Stimulated activated CD4-positive, alpha-beta T cell treated with anti-CD3 and anti-CD28 coated beads, Interleukin-4, amount 100 ng/mL, for 4 hours (primary cell): ENCODE measurements at places on chromosomes 13 and 19.

GRCh38 chr13:61927648-61928047, 512.0 kb upstream of the PCDH20 start:
- no peak for DNase-seq

DNA sequence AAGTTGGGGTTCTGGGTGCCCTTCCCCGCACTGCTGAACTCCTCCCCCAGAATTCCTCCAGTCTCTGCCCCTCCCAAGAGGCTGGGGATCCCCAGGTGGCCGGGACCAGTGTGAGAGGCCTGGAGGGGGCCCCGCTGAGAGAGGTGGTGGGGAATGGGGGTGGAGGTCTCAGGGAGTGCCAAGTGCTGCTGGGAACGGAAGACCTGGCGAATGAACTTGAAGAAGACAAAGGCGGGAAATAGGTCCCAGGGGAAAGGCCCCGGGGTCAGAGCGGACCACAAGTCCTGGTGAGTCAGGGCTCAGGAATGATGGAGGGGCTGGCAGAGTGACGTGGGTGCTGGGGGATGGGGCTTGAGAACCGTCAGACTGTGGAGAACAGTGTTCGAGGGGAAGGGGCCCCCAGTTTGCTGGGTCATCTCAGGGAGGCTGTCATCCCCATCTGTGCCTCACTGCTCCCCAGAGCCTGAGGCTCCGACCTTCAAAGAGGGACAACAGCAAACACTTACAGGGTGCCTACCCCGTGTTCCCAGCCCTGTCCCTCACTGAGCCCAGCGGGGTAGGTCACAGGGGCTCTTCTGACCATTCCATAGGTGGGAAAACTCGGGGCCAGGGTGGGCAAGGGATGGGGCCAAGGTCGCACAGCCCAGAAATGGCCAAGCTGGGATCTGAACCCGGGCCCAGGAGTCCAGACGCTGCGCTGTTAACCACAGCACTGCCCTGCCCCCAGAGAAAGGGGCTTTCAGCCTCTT, 16.0 kb upstream of the SEMA6B start:
- DNase-seq, result no peak

DNA sequence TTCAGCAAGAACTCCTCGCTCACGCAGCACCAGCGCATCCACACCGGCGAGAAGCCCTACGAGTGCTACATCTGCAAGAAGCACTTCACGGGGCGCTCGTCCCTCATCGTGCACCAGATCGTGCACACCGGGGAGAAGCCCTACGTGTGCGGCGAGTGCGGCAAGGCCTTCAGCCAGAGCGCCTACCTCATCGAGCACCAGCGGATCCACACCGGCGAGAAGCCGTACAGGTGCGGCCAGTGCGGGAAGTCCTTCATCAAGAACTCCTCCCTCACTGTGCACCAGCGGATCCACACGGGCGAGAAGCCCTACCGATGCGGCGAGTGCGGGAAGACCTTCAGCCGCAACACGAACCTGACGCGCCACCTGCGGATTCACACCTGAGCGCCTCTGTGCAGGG, 20.6 kb upstream of the SMIM17 start:
- no peak for DNase-seq

- DNase-seq, result no peak
These were observed 89.7 kb upstream of the TRPC4 start for GRCh38 chr13:37959284-37959683.

- DNase-seq, result no peak
These were observed 9.7 kb upstream of the FUT2 start for GRCh38 chr19:48686088-48686487.

- DNase-seq, result no peak
These were observed 3.2 kb downstream of the RPL18A start for GRCh38 chr19:17862711-17863519.

DNA sequence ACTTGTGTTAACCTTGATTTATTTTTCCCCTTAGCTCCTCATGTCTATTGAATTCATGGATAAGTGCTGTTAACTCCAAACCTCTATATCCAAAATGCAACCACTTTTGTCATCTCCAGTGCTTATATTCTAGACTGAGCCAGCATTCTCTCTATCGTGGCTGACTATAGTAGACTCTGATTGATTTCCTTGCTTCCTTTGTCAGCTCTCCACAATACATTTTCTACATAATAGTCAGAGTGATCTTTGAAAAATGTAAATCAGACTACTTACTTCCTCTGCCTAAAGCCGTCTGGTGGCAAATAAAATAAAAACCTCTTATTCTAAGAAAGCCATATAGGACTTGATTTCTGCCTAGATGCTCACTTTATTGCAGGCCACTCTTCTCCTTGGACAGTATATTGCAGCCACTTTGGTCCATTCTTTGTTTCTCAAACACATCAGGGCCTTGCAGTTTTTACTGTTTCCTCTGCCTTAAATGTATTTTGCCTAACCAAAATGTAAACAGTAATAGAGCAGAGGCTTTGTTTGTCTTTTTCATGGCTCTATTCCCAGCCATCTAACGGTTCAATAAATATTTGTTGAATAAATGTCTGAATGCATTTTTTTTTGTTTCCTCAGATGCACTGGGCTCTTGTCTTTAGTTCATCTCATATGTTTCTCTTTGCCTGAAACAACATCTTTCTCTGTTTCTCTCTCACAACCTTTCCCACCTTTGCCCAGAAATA, 243.6 kb upstream of the CSNK1A1L start:
- DNase-seq, result no peak

DNA sequence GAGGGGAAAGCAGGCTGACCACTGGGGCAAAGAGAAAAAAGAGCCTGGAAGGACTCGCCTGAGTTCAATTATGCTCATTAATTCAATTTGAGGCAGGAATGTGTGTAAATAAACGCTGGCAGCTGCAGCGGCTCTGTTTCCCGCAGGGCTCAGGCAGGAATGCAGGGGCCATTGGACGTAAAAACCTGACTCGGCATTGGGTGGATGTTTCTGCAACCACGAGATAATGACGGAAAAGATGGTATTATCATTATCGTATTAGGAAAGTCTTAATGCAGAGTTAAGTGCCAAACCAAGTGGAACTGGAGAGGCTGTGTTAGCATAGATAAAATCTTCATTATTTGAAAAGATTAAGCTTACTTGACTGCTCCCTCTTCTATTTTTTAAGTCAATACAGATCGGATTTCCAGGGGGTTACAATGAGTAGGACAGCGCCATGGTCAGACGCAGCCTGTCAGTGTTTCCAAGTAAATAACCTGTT, 169.8 kb downstream of the SHISA2 start:
- DNase-seq, result no peak

DNA sequence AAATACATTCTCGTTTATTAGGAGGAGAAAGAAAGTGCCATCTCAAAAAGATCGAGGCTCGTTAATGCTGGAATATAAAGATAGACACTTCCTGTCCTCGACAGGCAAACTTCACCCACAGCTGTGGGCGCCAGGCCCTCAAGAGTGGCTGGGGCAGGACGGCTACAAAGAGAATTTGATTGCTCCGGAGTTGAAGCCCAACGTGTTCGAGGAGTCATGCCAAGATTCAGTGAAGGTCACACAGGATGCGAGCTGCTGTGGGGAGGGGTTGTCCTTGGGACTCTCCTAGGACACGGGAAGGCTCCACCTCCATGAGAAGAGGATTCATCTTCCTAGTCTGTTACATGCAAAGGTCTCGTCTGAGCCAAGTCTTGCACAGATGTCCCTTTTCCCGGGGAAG, 16.3 kb upstream of the PTPRS start:
- no peak for DNase-seq

DNA sequence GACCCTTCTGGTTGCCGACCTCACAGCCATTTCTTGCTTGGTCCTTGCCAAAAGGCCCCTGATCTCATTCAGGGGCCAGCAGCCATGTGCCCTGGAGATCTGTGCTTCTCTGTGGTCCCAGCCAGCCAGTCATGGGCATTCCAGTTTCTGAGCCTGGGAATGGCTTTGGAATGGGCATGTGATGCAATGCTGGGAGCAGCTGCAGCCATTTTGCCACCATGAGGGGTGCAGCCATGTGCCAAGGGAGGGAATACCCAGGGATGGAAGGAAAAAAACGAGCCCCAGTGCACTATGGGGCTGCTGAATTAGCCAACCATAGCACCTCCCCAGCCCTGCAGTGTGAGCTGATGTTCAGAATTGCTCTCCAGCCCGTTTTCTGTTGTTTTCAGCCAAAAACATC, 26.3 kb downstream of the F2RL3 start:
- no peak for DNase-seq

DNA sequence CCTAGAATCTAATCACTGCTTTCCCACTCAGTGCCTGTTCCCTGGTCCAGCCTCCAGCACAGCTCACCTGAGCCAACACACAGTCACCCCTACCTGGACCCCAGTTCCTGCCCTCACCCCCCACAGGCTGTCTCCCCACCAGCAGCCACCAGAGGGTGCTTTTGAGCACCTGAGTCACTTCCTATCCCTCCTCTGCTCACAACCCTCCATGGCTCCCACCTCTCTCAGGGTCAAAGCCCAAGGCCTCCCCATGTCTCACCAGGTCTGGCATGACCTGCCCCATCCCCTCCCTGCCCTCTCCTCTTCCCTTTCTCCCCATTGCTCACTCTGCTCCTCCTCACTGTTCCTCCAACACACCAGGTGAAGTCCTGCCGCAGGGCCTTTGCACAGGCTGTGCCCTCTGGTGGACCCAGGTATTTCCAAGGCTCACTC, 7.1 kb upstream of the DPP9 start:
- peak; percentile 58 for DNase-seq

DNA sequence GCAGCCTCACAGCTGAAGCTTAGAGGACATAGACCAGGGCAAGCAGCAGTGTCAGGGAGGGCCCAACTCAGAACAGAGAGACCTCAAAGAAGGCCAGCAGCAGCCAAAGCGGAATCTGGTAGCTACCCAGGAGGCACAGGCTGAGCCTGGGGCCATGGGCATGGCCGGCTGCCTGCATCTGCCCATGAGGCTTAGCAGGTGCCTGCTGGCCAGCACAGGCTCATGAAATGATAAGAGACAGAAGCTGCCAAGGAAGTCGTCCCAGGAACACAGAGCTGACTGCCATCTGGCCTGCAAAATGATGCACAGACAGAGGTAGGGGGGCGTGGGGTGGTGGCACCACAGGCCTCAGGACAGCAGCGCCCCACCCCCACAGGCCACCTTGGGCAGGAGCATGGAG, 29.2 kb downstream of the TUBA3C start:
- DNase-seq, result no peak

GRCh38 chr19:16327911-16328823, 3.5 kb downstream of the KLF2 start:
- DNase-seq, result peak; percentile 35

- no peak for DNase-seq
These were observed 826.7 kb downstream of the DIAPH3 start for GRCh38 chr13:59337070-59337469.

GRCh38 chr13:50450279-50450678, 393.2 kb downstream of the DLEU7 start:
- no peak for DNase-seq

DNA sequence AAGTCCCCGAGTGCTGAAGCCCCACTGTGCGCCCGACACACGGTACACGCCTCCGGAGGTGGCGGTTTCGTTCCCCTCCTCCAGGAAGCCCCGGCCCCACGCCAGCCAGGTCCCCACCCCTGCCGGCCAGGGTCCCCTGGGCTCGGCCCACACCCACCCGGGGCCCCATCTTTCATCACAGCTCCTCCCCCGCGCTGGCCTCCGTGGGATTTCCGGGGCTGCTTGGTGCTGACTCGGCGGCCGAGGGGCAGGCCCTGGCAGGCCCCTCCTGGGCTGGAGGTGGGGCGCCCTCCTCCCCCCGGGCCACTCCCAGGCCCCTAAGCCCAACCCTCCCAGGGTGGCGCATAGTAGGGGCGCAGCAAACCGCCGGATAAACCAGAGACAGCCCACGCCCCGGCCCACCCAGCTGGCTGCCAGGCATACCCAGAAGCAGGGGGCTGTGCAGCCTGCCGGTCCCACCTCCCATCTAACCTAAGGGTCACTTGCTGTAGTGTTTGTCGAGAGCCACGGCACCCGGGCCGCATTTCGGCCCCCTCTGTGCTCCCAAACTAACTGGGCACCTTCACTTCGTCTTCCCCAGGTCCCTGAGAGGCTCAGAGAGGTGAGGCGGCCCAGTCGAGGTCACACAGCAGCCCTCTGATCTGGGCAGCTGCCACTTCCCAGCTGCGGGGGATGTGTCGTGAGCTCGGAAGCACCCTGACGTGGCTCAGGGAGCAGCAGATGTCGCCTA, 6.6 kb downstream of the ZBTB7A start:
- peak; percentile 48 for DNase-seq

DNA sequence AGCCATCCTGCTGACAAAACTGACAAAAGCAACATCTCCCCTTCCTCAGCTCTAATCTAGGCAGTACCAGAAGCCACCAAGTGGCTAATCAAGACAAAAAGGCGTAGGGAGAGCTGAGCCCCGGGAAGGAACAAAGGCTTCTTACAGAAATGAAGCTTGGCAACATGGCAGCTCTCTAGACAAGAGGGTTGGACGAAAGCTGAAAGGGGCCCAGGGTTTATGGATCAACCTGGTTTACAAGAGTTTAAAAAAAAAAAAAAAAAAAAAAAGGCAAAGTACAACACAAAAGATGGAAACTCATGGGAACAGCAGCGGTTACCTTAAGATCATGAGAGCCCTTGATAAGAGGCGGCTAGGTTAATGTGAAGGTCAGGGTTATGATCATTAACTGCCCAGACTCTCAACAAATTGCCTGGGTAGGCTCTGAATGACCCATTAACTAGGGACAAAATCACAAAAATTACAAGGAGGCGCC, 14.0 kb downstream of the ZC3H4 start:
- DNase-seq, result no peak

DNA sequence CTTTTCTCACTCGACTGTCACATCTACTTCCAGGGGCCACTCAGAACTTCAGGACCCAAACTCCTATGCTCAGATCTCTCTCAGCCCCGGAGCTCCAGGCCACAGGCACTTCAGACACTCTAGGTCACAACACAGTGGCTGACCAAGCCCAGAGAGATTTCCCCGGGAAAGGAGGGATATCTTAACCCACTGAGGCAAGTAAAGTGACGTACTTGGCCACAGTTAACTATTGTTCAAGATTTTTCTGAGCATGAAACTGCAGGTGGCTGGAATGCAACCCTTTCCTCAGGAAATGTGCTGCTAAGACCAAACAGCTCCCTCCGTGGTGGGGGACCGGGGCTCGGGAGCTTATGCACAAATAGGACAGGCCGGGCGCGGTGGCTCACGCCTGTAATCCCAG, 23.9 kb downstream of the OPA3 start:
- no peak for DNase-seq

DNA sequence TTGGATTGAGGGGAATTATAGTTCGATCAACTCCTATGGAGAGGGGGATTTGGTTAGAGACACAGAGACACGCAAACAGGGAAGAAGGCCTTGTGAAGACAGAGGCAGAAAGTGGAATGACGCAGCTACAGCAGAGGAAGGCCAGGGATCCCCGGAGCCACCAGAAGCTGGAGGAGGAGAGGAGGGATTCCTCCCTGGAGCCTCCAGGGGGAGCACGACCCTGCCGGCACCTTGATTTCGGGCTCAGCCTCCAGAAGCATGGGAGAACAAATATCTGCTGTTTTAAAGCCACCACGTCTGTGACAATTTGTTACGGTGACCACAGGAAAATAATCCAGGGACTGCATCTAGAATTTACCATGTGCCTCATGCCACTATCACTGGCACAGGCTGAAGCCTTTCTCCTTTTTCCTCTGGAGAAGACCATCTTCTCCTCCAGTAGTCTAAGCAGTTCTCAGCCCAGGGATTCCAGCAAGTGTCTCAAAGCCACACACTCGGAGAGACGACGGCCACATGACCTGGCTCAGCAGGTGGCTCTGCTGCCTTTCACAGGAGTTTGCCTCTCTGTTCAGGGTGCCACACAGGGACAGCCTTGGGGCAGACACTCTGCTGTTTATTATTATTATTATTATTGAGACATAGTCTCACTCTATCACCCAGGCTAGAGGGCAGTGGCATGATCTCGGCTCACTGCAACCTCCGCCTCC, 39.9 kb upstream of the CCNE1 start:
- peak; percentile 18 for DNase-seq

- no peak for DNase-seq
These were observed 30.9 kb downstream of the DOT1L start for GRCh38 chr19:2194513-2195078.

GRCh38 chr13:50511877-50512341, 331.6 kb downstream of the DLEU7 start:
- no peak for DNase-seq
